Forelimb muscle (tissue), 1 donor: ENCODE measurements at places on chromosomes 6 and 20. TPM values are rescaled to one million over a fixed set of nuclear protein-coding genes. Genes with fewer than 3 reads are reported as not detected.

GRCh38 chr20:2752567-2753460 lies 47.6 kb downstream of the CPXM1 start:
- DNase-seq, result no peak

- no peak for DNase-seq
These were observed 177.9 kb upstream of the ZNF184 start for GRCh38 chr6:27650620-27651370.

- DNase-seq, result no peak
These were observed 62.4 kb downstream of the E2F3 start for GRCh38 chr6:20464041-20464440.

GRCh38 chr6:42086046-42087035 lies 36.0 kb downstream of the TAF8 start:
- DNase-seq, result no peak

DNA sequence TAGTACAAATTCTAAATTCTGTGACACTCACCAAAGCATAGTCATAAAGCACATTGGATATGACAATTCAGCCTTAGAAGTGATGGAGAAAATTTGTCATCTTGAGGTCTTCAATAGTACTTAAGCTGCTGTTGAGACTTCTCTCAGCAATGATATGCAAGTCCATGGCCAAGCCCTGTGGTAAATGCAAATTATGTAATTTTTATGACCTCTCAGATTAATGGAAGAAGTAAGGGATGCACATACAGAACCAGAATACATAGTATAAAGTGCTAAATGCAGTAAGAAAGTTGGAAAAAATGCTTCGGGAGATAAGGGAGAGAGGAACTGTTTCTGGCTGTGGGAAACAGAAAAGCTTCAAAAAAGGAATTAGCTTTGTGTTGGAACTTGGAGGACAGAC lies 700.7 kb downstream of the RNF144B start:
- DNase-seq, result no peak

The C20orf202 gene
- 0.39 TPM for polyA plus RNA-seq

The FRS3 gene
- 6.3 TPM for polyA plus RNA-seq

DNA sequence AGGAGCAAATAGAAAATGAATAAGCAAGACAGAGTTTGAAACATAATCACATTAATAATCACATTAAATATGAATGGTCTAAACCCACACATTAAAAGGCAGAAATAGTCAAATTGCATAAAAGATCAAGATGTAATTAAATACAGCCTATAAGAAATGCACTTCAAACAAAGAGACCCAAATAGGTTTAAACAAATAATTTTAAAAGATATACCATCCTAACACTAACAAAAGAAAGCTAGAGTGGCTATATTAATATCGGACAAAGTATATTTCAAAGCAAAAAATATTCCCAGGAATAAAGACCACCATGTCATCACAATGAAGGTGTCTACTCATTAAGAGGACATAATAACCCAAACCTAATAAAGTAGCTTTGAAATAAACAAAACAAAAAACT lies 140.2 kb downstream of the WDR27 start:
- DNase-seq, result no peak

- DNase-seq, result no peak
These were observed 43.5 kb upstream of the LYRM2 start for GRCh38 chr6:89681983-89682564.

GRCh38 chr6:112176175-112176574 lies 78.2 kb downstream of the LAMA4 start:
- DNase-seq, result no peak

DNA sequence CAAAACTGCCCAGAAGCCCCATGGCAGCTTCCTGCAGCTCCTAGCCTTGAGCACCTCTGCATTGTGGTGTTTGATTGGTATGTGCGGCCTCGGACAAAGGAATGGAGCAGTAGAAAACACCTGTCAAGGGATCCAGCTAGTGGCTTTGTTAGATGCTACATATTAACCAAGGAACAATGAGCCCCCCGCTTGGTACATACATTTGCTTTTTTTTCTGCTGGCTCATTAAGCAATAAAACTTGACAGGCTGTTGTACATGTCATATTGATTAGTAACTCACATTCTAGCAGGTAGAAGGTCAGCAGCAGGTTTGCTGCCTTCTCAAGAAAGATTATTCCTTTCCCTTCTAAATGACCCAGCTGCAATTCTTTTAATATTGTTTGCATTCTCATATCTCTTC lies 937 bp downstream of the SPACA1 start:
- DNase-seq, result no peak

DNA sequence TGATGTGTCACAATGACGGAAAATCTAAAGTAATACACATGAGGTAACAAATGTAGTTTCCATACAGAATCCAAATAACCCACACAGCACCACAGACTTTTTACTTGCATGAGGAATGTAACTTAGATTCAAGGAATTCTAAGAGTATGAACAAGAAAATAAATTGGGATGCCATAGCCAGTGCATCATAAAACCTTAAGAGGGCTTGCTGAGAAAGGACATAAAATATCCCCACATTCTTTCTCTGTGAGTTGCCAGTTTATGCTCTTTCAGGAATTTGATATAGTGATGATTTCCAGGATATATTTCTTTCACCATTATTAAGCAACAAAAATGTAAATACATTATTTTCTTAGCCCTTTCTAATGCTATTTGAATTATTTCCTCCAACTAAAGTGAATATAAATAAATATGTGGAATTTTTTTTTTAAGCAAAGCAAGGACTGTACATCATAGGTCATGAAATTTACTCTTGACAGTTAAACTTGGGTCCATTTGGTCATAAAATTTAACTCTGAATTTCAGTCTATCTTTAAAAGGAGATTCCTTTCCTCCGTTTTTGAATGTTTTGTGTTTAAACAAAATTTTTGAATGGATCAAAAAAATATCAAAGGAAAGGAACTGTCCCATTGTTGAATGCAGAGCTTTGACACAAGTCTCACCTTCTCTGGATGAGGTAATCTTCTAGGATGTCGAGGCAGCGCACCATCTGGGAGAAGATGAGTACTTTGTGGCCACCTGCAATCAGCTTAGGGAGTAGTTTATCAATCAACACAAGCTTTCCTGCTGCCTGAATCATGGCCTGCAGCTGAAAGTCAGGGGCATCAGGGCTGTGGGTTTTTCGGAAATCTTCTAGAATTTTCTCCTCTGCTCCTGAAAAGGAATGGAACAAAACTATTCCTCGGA lies 116.3 kb upstream of the EMILIN3 start:
- no peak for DNase-seq

The LGSN gene
- not detected for polyA plus RNA-seq

- DNase-seq, result peak; percentile 48
These were observed 14.5 kb downstream of the TCF15 start for GRCh38 chr20:595330-596308.

The FABP7 gene
- polyA plus RNA-seq, result 0.44 TPM

DNA sequence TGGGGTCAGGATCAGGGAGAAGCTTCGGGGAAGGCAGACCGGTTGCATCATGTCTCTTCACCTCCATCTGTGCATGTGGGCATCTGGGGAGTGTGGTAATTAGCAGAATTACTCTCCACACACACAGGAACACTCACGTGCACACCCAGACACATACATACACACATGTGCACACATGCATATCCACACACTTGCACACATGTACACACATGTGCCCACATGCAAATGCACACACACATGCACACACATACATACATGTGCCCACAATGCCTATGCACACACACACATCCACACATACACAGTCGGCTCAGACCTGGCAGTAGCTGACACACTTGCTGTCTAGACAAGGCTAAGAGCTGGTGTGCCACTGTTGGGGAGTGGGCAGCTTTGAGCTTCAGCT lies 212.3 kb upstream of the PMEPA1 start:
- no peak for DNase-seq

DNA sequence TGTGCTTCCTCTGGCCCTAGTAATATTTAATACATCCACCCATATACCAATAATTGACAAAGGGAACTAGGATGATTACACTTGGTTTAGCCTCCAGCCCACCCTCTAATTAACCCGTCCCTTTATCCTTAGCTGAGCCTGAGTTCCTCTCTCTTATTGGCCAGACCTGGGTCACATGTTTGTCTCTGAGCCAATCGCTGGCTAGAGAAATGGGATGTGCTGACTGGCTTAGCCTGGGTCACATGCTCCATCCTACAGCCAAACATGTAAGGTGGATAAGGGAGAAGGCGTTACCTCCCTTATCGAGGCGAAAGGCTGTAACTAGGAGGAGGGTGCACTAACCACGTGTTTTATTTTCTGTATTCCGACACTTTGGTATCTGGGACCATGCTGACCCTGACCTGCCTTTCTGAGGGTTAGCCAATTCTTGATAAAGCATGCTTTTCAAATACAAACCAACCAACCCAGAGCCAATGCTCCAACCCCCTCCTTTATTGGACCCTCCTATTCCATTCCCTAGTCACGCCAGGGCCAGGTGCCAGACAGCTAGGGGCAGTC lies 262.7 kb downstream of the PREX1 start:
- no peak for DNase-seq

- no peak for DNase-seq
These were observed 42.1 kb downstream of the IYD start for GRCh38 chr6:150410906-150411305.

GRCh38 chr6:3977875-3978711 lies 100.8 kb downstream of the FAM217A start:
- peak; percentile 86 for DNase-seq

DNA sequence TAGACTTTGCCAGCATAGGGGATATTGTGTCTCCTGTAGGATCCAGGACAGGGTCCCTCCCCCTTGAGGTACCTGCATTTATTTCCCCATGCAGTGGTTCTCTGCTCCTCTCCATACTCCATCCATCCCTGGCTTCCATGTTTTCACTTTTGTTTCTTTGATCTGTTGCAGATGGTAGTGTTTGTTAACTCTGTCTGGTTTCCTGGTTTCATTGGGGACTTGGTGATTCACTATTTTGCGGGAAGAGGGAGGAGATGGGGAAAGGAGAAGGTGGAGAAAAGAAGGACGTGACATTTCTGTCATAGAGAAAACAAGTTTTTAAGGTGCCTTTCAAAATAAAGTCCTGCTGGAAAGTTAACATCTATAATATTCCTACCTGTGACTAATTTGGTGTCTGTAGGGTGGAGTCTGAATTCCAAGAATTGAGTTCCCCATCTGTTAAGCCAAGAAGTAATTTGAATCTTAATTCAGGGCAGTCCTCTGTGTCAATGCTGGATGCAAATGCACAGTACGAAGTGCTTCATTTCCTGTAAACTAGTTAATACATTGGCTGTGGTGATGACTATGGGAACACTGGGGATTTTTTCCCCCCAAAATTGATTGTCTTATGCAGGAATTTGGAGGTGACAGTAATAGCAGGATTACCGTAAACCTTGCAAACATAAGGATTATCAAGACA lies 6.9 kb upstream of the RNF144B start:
- DNase-seq, result no peak

- DNase-seq, result no peak
These were observed 78.2 kb downstream of the TCP11 start for GRCh38 chr6:35062676-35063574.

The HAO1 gene
- not detected for polyA plus RNA-seq

DNA sequence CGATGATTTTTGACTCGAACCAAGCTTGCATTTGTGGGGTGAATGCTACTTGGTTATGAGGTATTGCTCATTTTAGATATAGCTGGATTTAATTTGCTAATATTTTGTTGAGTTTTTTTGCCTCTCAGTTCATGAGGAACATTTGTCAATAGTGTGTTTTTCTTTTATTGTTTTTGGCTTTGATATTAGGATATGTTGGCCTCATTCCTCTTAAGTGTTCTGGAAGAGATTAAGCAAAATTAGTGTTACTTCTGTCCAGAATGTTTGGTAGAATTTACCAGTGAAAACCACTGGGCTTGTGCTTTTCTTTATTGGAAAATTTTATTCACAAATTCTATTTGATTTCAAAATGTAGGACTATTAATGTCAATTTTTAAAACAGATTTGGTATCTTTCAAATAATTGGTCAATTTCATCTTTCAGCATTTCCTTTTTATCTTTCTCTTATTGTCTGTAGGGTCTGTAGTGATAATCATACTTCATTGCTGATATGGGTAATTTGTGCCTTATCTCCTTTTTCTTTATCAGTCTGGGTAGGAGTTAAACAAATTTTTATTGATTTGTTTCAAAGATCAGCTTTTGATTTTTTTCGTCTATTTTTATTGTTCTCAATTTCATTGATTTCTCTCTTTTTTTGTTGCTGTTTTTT lies 14.1 kb downstream of the AIG1 start:
- no peak for DNase-seq

DNA sequence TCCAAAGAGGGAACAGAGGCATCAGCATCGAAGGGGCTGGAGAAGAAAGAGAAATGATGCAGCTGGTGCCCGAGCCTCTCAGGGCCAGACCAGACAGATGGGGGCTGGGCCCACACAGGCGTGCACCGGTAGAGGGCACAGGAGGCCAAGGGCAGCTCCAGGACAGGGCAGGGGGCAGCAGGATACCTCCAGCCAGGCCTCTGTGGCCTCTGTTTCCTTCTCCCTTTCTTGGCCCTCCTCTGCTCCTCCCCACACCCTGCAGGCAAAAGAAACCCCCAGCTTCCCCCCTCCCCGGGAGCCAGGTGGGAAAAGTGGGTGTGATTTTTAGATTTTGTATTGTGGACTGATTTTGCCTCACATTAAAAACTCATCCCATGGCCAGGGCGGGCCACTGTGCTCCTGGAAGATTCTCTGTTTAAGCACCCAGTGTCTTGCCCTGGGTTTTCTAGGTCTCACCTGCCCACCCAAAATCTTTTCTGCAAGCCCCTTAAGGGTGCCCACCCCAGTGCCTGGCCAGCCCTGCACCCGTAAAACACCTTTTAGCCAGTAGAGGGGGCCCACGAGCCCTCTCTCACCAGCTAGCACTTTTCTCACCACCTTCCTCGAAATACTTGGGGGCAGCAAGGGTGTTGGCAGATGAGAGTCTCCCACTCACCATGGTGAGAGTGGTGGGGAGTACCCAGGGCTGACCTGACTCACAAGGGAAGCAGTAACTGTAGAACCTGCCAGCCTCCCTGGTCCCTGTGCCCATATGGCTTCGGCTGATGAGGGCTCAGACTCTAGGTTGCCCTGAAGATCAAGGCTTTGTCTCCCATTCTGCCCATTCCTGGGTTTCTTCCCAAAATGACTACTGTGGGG lies 35.7 kb upstream of the ID1 start:
- no peak for DNase-seq

The BMP5 gene
- polyA plus RNA-seq, result 11.1 TPM

DNA sequence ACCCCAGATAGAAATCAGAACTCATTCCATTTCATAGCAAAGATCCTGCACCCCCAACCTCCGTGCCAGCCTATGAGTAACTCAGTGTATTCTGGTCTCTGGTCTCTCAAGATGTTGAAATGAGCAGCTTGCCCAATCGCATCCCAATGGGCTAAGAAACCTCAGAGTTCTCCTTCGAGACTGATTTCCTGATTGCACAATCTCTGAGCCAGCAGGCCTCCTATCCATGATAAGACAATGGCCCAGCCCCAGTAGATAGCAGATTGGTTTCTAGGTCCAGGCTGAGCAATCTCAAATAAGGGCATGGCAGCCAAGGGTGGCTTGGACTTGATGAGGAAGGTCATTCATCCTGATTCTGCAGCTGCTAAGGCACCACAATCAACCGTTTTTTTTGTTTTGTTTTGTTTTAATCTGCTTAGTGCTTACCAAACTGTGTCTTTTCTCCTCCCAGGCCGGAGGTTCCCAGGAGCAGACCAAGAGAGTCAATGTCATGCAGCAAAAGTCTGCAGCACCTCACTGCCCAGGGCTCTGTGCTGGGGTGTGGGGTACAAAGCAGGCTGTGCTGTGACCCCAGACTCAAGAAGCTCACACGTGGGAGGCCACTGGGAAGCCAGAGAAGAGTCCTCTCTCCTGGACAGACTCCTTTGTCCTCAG lies 125.1 kb upstream of the NXT1 start:
- DNase-seq, result no peak

- DNase-seq, result no peak
These were observed 17.4 kb downstream of the HLA-DOA start for GRCh38 chr6:32991972-32992371.
